ENCODE measurements at places on chromosomes 6 and 20.

DNA sequence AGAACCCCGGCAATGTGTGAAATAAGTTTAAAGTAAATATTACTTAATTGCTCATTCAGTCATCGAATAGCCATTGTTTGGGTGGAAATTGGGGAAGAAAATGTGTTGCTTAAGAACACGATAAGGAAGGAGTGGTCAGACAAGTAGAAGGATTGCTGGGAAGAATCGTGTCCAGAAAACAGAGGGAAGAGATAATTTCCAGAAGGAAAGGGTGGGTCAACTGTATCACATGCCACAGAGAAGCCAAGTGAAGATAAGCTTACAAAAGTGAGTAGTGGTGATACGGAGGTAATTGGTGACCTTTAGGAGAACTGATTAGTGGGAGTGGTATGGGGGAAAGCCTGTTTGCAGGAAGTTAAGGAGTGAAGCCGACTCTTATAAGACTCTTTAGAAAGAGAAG is 306.2 kb downstream of the SOX4 start:
- no peak for DNase-seq

- DNase-seq: no peak
Measured at GRCh38 chr6:46556053-46556452, 64.8 kb upstream of the RCAN2 start.

- no peak for DNase-seq
Measured at GRCh38 chr6:118334634-118335033, 213.5 kb upstream of the PLN start.

DNA sequence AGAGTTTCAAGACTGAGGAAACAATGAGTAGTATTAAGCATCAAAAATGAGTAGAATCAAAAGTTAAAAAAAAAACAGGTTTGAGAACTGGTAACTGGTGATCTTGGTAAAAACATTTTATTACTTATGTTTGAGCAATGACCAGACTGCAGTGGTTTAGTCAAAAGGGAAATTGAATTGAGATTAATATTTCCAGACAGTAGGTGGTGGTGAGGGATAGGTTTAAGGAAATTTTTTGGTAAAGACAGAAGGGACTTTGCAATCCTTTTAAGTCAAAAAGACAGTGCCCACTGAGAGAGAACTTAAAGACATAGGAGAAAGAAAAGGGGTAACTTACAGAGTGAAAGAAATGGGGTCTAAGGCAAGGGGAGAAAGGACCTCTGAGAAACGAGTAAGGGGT is 156.9 kb downstream of the ASCC3 start:
- no peak for DNase-seq

DNA sequence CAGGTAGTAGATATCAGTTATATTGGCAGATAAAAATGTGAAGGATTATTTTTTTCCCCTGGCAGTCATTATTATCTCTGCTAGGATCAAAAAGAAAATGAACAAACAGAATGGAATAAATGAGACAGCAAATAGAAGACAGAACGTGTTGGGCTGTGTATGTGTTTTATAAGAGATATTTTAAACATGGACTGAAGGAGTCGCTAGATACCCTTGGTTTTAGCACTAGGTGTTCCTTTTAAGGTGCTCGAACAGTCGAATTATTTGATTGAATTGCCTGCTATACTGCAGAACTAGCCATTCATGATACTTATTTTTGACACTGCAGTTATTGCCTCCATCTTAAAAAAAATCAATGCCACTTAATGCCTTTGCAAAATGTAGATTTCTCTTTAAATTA is 3.7 kb downstream of the GRIK2 start:
- DNase-seq: no peak

DNA sequence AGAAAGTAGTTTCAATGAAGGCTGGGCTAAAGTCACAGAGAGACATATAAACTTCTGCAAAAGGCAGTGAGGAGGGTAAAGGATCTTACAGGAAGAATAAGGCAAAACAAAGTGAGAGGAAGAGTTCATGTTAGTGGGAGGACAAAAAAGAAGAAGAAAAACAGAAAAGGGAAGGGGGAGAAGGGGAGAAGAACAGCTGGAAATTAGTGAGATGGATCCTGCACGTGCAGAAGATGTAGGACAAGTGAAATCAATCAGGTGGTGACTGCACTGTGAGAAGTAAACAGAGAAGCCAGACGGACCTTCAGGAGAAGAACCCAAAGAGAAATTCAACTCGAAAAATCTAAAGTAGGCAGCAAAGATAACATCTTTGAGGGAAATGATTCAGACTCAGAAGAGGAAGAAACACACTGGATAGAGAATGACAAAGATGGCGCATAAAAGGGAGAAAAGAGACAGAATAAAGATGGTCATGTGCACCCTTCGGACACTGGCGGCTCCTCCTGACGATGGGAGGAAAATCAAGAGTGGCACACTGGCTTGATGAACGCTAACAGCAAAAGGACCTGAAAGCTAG is 105.9 kb downstream of the MYB start:
- DNase-seq: no peak

- DNase-seq: no peak
Measured at GRCh38 chr6:142935553-142936517, 9.1 kb downstream of the HIVEP2 start.

- DNase-seq: no peak
Measured at GRCh38 chr6:117168296-117169063, 96.9 kb upstream of the VGLL2 start.

DNA sequence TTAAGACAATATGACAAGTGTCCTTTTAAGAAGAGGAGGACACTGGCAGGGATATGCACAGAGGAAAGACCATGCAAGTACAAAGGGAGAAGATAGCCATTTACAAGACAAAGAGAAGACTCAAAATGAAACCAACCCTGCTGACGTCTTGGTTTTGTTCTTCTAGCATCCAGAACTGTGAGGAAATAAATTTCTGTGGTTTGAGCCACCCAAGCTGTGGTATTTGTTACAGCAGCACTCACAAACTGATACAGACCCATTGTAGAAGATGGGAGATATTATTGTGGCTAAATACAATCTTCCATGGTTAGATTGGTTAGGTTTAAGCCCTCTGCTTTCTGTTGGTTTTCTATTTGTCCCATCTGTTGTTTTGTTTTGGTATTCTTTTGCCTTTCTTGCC is 88.6 kb upstream of the SLC35F1 start:
- no peak for DNase-seq

- DNase-seq: no peak
Measured at GRCh38 chr20:40895182-40895581, 133.4 kb upstream of the TOP1 start.

- no peak for DNase-seq
Measured at GRCh38 chr6:155080881-155081845, 86.0 kb downstream of the TIAM2 start.

GRCh38 chr6:168196385-168196860 is 117.4 kb upstream of the FRMD1 start:
- no peak for DNase-seq

GRCh38 chr20:62979876-62980373 is 26.8 kb downstream of the BHLHE23 start:
- DNase-seq: no peak

GRCh38 chr6:88760091-88760490 is 203.3 kb downstream of the RNGTT start:
- no peak for DNase-seq

- DNase-seq: no peak
Measured at GRCh38 chr6:16496991-16497801, 258.8 kb downstream of the GMPR start.

DNA sequence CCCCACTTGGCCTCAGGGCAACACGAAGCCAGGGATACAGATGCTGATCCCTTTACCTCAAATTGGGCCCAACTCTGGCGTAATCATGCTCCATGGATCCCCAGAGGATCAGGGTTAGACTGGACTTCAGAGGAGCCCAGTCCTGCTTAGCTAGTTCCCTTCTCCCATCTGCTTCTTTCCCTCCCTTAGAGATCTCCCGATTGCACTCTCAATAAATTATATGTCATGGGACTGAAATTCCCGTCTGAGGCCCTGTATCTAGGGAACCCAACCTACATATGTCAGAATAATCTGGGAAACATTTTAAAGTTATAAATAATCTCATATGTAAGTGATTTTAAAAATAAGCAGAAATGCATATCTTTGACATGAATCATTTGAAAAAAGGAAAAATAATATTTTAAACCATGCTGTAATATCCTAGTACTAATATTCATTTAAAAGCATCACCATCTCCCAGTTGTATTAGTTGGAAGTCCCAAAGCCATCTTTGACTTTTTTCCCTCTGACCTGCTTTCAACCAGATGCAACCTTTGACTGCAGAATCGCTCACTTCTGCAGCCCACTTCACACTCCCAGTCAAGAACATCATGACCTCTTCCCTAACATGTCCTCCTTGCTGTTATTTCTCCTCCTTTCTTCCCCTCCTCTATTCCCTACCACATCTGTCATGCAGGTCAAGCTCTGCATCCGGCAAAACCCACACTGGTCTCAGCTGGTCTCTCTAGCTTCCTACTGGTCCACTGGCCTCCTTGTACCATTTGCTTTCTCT is 393.6 kb downstream of the BTBD3 start:
- DNase-seq: no peak

GRCh38 chr6:126720304-126720703 is 380.4 kb downstream of the CENPW start:
- DNase-seq: no peak

DNA sequence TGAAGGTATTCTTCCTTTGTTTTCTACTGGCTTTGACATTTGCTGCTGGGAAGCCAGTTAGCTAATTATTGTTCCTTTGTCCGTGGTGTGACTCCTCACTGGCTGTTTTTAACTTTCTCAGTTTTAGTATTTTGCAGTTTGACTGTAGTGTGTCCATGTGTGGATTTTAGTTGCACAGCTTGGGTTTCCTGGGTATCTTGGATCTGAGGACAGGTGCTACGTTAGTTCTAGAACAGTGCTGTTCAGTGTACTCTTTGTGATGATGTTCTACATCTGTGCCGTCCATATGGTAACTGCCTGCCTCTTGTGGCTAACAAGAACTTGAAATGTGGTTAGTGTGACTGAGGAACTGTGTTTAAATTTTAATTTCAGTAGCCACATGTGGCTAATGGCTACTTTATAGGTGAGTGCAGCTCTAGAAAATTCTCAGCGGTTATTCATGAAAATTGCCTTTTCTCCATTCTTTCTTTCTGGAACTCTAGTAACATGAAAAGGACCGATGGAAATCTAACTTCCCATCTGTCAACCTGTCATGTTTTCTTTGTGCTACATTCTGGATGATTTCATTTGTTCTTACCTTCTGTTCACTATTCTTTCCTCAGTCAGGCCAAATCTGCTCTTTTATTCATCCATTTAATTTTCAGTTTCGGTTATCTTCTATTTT is 7.4 kb downstream of the SNX9 start:
- DNase-seq: no peak

GRCh38 chr6:102761872-102762271 is 1368.4 kb downstream of the GRIK2 start:
- no peak for DNase-seq

- no peak for DNase-seq
Measured at GRCh38 chr6:40505191-40505810, 81.9 kb downstream of the LRFN2 start.

- no peak for DNase-seq
Measured at GRCh38 chr6:115053169-115053860, 710.5 kb upstream of the HS3ST5 start.

DNA sequence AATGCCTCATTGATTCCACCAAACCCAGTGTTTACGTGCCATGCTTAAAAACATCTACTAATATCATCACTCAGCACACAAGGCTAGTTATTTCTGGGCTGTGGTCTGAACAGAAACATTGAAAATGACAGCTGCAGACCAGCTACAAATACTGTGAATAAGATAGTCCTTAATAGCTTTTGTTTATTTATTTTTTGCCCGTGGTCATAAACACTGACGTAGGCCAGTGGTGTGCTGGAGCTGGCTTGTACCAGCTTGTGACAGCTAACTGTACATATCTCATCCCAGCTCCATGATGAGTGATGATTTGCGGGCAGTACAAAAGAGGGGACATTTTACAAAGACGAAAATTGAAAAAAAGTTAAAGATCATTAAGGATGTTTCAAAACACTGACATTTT is 1057.0 kb downstream of the EPHA7 start:
- DNase-seq: no peak

DNA sequence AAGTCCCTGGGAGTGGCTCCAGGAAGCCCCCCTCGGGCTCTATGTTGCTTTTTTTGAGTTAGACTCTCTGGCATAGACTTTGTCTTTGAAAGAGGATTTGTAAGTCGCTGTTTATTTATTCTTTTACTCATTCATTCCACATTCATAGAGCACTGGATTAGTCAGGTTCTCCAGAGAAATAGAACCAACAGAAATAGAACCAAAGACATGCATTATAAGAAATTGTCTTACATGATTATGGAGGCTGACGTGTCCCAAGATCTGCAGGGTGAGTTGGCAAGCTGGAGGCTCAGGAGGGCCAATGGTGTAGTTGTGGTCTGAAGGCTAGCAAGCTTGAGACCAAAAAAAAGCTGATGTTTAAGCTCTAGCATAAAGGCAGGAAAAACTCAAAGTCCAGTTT is 98.3 kb upstream of the CHD6 start:
- no peak for DNase-seq

GRCh38 chr20:6070829-6071695 is 17.2 kb upstream of the LRRN4 start:
- DNase-seq: no peak

- no peak for DNase-seq
Measured at GRCh38 chr20:19253316-19253715, 40.9 kb downstream of the SLC24A3 start.

DNA sequence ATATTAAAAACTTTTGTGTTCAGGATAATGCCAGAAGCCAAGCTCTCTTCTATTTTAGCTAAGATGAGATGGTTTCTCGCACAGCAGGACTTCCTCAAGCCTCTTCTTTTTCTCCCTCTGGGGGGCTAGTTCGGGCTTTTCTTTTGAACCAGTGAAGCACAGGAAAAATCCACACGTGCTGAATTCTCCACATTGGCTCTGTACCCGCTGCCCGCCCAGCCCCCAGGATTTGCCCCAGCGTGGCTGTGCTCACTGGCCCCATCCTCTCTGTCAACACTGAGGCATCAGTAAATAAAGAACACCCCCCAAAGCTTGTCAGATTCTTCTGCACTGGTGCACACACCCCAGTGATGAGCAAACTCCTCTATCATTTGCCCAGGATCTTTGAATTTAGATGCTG is 232.8 kb downstream of the ZNF217 start:
- DNase-seq: no peak

DNA sequence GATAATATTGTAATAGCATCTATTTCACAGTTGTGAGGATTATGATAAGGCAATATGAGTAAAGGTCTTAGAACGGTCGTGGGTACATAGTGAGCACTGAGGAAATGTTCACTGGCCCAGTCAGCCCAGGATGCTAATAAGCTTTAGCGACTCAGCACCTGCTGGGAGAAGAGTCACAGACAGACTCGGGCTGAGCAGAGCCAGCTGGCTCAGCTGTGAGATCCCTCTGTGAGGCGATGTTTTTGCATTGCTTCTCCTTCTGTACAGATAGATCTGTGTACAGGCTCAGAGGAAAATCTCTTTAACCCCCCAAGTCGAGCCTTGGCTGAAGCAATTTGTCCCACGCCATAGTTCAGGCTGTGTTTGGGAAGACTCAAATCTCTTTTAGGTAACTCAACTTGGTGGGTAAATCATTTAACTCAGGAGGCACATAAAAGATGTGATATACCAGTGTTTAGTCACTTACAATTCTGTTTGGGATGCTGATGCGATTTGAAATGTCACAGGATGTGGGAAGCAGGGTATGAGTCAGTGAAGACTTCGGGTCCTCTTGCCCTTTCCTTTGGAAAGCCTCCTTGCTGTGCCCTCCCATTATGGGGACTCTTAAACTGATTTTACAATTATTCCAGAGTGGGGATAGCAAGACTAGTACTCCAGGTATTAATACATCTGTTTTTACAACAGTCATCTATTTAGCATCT is 53.1 kb downstream of the PHACTR1 start:
- DNase-seq: no peak

GRCh38 chr6:81557811-81558210 is 194.7 kb downstream of the TENT5A start:
- DNase-seq: no peak
